HT1080 (cell line): ENCODE measurements at places on chromosomes 11 and 22. TPM values are rescaled to one million over a fixed set of nuclear protein-coding genes. Genes with fewer than 3 reads are reported as not detected.
A peak's percentile ranks its signal among the peaks of the same experiment; 100 is the strongest.

Gene MYH9
- total RNA-seq = 277 and 308 TPM in 2 replicates

DNA sequence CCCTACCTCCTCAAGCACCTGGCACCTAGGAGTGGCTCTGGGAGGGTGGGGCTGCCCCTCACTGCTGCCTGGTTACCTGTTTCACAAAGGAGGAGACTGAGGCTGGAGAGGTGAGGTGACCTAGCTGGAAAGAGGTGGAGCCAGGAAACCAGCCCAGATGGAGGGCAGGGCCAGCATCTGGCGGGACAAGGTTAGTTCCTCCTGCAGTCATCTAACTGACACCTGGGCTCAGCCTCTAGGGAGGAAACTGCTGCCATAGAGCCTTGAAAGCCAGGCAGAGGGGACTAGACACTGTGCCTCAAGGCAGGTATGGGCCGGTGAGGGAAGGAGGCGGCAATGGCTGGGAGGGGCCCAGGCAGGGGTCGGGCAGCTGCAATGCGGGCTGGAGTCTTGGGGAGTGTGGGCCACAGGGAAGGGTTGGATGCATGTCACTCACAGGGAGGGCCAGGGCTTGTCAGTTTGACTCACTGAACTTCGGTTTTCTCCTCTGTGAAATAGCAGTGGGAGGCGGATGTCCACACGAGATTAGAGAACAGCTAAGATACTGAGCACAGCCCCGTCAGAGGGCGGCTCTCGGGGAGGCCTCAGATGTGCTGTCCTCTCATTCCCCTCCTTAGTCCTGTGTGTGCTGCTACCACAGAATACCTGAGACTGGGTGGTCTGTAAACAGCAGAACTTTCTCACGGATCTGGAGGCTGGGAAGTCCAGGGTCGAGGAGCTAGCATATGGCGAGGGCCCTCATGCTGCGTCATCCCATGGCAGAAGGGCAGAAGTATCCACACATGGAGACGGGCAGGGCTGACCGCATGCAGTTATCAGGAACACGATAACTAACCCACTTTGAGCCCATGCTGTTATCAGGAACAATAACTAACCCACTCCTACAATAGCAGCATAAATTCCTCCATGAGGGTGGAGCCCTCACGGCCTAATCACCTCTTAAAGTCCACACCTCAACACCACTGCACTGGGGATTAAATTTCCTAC, 16.1 kb downstream of the MGAT3 start:
- no peak for DNase-seq

GRCh38 chr22:22787786-22788459, 99.7 kb upstream of the IGLL5 start:
- DNase-seq = peak; percentile 34

DNA sequence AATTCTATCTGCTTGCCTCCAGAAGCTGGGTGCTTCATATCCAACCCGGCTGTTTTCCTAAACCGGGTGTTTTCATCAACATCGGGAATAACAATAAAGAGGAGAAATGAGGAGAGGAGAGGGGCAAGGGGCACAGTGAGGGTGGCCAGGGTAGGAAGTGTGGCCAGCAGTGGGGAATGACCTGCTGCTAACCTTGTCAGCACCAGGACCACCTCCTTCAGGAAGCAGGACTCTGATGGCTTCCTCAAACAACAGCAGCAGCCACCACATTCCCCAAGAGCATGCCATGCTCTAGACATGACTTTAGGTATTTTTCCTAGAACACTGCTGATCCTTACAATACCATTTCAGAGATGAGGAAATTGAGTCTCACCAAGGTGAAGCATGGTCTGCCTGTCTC, 52.4 kb downstream of the TPBGL start:
- DNase-seq = no peak

Gene HEPHL1
- 0.06 TPM in 1 of 2 replicates, not detected in the other for total RNA-seq

DNA sequence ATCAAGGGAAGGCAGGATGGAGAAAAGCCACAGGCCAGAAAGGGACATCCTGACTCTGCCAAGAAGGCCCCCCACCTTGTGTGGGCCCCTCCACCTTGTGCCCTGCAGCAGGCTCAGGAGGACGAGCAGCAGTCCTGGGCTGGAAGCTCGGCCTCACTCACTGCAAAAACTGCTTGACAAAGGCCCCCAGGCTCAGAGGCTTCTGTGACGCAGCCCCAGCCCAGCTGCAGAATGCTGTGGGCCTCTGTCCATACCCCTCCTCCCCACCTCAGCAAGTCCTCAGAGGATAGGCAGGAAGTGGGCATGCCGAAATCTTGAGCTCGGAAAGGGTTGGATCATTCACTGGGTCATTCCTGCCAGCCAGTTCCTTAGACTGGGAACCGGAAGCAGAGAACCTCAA, 61.9 kb downstream of the NRXN2 start:
- peak; percentile 30 for DNase-seq

- DNase-seq = peak; percentile 56
These were observed 20.9 kb downstream of the PANX1 start for GRCh38 chr11:94149431-94150017.

DNA sequence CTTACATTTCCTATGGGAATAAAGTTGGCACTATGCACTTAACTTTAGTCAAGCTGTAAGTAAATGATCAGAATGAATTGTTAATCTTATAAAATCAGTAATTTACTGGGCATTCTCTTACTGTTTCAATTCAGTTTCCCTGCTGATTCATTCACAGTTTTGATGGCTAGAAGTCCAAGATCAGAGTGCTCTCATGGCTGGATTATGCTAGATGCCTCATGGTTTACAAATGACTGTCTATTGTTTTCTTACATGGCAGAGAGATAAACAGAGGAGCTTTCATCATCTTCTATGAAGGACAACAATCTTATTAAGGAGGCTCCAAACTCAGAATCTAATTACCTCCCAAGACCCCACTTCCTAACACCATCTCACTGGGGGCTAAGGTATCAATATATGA, 135.1 kb upstream of the CARD18 start:
- DNase-seq = no peak

DNA sequence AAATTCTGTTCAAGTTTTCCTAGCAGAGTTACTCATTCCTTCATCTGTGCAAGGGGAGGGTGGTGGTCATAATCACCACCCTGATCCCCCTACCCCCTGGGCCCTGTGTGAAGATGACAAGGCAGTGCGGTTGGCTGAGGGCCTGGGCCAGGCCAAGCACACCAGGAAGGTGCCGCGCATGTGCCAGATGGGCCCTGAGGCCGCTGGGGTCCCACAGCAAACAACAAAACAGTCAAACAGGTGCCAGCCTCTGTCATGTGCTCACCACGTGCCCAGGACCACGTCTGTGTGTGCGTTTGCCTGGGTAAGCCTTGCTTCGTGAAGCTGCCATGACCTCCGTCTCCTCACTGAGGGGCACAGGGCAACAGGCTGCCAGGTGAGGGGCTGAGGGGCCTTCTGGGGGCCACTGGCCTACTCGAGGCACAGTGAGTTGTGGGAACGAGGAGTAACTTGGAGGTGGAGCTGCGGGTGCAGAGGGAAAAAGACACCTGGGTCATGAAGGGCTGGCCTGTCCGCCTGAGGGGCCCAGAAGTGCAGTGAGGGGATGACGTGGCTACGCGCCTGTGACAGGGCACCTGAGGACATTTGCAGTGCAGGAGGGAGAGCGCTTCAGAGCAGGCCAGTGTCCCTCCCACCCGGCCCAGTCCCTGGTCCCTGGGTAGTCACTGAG, 25.8 kb downstream of the RSPH14 start:
- no peak for DNase-seq

GRCh38 chr22:20427104-20427944, 10.3 kb downstream of the SCARF2 start:
- DNase-seq = no peak

Gene SLC6A5
- total RNA-seq = not detected in 2 replicates

GRCh38 chr11:78138291-78138690, 1.1 kb downstream of the ALG8 start:
- peak; percentile 5 for DNase-seq

Gene TMPRSS5
- 0.13 and 0.14 TPM in 2 replicates for total RNA-seq

DNA sequence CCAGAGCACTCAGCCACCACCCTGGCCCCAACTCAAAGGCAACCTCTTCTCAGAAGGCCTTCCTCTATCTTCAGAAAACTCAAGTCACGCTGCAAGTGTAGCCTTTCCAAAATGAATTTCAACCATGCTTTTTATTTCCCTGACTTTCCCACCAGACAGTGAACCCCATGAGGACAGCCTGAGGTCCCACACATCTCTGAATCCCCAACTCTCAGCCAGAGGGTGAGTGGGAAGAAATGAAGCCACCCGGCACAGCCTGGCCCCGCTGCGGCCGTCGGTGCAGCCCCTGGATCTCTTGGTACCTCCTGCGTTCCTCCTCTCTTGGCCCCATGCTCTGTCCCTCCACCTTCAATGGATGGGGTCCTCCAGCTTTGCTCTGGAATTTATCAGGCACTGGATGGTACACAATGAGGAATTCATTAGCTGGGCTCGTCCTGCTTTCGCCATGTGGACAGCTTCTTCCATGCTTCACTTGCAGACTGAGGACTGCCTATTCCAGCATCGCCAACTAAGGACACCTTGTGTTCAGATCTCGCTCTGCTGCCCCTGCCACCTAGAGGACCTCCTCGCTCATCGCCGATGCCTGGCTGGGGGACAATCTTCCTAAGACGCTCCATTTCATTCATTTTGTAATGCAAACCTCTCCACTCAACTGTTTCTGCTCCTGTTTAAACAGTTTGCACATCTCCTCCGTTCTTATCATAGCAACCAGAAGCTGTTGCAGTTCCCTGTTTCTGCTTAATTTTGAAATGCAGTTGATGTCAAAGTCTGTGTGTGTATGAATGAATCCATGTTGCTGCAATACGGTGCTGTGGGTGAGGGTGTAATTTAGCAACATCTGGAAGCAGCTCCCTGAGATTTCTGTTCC, 672.1 kb downstream of the TBC1D22A start:
- no peak for DNase-seq

- no peak for DNase-seq
These were observed 24.4 kb upstream of the SNX19 start for GRCh38 chr11:130940706-130941105.

Gene SLC22A6
- total RNA-seq = not detected in 2 replicates

GRCh38 chr22:22179858-22180257, 64.7 kb upstream of the VPREB1 start:
- no peak for DNase-seq

Gene RBM4B
- total RNA-seq = 13.9 and 16.0 TPM in 2 replicates

Gene STK33
- 8.6 and 11.6 TPM in 2 replicates for total RNA-seq

Gene LYVE1
- not detected in 2 replicates for total RNA-seq

DNA sequence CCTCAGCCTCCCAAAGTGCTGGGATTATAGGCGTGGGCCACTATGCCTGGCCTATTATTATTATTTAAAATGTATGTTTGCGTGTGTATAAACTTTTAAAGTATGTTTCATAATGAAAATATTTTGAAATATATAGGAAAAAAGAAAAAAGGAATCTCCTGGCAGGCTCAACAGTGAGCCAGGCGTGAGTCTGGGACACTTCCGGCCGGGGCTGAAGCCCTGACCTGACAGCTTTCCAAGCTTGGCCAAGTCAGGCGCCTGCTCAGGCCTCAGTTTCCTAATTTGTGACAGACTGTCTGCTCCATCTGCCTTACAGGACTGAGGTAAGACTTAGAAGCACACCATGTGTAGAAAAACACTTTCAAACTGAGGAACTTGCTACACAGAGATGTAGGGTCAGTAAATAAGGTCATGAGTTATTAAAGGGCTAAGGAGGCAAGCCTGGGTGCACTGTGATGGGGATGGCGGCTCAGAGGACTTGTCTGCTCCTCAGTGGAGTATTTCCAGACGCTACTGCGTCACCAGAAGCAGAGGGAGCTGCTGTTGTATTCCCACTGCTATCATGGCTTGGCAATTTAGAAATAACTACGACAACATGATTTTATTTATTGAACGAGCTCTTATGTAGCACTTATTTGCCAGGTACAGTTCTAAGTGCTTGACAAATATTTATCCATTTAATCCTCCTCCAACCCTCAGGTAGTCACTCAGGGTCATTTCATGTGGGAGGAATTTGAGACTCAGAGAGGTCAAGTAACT, 100.1 kb downstream of the PRR5L start:
- DNase-seq = no peak

DNA sequence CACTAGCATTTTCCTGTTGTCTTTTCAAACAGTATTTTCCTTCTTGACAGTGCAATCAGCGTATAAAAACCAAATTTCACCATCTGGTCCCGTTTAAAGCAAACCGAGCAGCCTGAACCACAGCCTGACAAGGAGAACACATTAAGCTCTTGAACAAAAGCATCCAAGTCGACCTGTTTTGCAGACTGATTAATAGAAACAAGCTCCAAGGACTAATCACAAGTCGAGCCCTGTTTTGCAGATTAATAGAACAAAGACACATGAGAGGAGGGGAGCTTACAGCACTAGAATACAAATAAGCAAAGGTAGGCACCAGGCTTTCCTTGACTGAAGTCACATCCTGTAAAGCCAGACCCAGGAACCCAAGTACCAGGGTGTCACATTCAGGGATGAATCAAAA, 104.8 kb downstream of the MPPED2 start:
- no peak for DNase-seq

- no peak for DNase-seq
These were observed 19.0 kb downstream of the TCIRG1 start for GRCh38 chr11:68057807-68058206.

DNA sequence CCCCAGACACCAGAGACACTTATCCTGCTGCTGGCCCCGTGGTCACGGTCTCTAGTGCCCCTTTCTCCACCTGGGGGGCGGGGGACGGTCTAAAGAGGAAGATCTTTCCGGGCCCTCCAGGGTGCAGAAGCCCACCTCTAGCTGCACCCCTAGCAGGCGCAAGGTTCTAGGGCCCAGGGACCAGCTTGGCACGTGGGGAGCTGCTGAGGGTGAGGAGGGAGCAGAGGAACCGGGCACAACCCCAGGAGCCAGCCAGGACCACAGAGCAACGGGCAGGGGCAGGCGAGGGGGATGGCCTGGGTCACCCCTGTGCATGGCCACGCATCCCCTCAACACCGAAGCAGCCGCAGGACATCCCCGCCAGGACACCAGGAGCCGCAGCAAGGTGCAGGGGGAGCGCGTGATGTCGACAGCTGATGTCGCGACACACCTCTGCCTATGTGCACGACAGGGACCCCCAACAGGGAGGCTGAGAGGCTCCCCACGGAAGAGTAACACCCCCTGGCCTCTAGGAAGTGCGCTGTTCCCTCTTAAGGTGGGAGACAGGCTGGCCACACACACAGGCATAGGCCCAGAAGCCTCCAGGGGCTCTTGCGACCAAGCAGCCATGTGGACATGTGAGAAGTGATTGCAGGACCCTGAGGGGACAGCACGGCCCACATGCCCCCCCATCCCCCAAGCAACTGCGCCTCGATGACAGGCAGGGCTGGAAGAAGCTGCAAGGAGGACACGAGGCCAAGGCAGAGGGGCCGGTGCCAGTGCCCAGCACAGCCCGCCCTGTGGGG, 5.1 kb downstream of the LRFN4 start:
- DNase-seq = no peak

DNA sequence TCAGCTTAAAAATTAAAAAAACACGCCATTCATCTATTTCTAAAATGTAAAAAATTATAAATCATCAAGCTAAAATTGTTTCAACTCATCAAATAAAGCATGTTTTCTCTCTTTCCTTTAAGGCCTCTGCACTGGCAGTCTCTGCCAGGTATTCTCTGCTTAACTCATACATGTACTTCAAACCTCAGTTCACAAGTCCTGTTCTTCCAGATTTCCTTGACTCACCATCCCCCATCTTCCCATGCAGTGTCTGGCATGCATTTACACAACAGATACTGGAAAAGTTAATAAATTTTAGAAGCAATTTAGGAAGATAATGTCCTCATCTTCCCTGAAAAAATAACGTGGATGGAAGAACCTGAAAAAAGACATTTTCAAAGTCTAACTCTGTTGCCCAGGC, 32.5 kb downstream of the CSTF3 start:
- DNase-seq = no peak

GRCh38 chr11:40885250-40885954, 574.0 kb downstream of the LRRC4C start:
- no peak for DNase-seq

Gene XKR3
- total RNA-seq = 0.42 and 0.97 TPM in 2 replicates

Gene P2RY6
- total RNA-seq = 0.33 TPM in 1 of 2 replicates, not detected in the other
